Activated naive CD8-positive, alpha-beta T cell treated with anti-CD3 and anti-CD28 coated beads, Interleukin-2, amount 50 U/mL, for 16 hours (primary cell): ENCODE measurements at places on chromosomes 6 and 20.

GRCh38 chr20:58004900-58005299 is 223.6 kb downstream of the ANKRD60 start:
- no peak for DNase-seq

DNA sequence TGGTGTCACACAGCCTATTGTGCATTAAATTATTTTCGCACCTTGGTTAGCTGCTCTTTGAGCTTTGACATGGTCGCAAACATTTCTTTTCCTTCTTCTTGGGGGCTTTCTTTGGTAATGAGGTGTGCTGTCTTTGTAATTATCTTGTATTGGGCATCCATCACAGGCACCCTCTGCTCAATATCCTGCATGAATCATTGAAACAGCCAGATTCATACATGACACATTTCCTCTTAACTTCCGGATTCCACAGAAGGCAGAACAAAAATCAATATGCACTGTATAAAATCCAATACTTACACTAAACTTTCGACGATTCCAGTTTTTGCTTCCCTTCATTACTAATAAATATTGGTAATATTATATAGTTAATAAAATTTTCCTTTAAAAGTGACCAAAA is 175.6 kb downstream of the SYNE1 start:
- no peak for DNase-seq

DNA sequence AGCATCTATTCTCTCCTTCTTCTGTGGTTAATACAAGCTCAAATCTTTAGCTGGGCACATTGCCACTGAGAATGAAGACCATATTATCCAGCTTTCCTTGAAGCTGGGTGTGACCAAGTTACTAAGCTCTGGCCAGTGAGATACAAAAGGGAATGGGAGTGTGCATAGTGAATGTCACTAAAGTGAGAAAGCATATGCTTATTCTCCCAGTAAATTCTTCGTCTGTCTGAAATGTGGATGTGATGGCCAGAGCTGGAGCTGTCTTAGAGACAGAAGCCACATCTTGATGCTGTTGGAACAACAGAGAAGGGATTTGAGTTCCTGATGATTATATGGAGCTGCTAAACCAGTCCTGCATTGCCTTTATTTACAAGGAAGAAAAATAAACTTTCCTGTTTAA is 60.1 kb downstream of the SESN1 start:
- no peak for DNase-seq

DNA sequence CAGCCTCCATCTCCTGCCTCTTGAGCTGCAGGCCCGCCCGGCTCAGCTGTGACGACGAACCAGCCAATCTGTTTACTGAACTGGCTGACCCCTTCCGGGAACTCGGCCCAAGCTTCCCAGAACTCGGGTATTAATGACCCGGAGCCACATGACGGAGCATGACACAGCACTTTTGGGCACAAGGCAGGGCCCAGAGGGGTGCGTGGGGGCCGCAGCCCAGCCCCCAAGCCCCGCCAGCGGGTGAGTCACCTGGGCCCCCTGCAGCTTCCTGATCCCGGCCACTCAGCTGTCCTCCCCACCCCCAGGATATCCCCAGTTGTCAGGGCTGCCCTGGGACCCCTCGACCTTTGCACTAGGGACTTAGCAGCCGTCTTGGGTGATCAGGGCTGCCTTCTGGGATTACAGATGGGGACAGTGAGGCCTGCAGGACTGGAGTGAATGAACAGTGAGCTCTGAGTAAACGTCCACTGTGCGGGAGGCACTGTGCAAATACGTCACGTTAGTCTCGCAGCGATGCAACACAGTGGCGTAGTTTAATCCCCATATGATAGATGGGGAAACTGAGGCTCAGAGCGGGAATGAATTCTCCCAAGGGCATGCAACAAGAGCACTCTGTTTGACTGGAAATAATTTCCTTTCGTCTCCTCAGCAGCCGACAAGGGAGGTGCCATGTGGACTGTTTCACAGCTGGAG is 102.1 kb downstream of the CEBPB start:
- DNase-seq, result no peak

DNA sequence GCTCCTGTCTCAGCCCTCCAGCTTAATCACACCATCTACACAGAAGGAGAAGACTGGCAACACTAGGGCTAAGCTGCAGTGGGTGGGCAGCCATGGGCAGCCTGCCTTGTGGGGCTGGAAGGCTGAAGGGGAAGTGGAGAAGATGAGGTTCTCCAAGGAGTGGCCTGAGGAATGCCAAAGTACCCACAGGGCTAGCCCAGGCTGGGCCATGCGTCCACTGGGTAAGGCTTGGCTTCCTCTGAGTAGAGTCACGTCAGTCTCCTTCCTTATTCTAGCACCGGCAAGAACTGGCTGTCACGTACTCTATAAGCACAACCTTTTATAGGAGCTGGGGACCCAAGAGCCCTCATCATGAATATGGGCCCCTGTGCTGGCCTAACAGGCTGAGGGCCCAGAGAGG is 110.6 kb upstream of the SIRPA start:
- DNase-seq, result no peak

DNA sequence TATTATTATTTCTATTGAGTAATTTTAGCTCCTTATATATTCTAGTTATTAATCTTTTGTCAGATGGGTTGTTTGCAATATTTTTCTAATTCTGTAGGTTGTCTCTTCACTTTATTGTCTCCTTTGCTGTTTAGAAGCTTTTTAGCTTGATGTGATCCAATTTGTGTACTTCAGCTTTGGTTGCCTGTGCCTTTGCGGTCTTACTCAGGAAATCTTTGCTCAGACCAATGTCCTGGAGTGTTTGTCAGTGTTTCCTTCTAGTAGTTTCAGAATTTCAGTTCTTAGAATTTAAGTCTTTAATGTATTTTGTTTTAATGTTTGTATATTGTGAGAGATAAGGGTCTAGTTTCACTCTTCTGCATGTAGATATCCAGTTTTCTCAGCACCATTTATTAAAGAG is 916.0 kb upstream of the EYS start:
- no peak for DNase-seq

- no peak for DNase-seq
Observed at GRCh38 chr6:57068061-57068460, 21.6 kb downstream of the KIAA1586 start.
